GF-D8 (cell line): ENCODE measurements at places on chromosomes 3 and 15.

DNA sequence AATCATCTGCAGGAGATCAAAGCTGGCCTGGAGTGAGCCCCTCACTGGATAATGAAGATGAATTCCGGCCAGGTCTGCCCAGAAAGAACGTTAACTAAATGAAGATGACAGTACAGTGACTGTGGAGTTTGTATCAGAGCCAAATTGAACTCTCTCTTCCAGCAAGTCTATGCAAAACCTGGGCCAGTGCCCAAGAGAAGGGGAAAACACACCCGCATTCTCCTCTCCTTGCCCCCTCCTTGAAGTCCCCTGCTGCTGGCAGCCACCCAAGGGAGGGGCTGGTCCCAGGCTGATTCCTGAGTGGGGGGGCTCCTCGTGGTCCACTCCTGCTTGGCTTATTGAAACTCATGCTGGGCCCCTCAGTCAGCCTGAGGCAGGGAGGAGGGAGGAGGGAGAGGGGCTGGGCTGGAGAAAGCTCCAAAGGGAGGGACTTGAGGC is 155.7 kb downstream of the RAB11A start:
- DNase-seq, result no peak

DNA sequence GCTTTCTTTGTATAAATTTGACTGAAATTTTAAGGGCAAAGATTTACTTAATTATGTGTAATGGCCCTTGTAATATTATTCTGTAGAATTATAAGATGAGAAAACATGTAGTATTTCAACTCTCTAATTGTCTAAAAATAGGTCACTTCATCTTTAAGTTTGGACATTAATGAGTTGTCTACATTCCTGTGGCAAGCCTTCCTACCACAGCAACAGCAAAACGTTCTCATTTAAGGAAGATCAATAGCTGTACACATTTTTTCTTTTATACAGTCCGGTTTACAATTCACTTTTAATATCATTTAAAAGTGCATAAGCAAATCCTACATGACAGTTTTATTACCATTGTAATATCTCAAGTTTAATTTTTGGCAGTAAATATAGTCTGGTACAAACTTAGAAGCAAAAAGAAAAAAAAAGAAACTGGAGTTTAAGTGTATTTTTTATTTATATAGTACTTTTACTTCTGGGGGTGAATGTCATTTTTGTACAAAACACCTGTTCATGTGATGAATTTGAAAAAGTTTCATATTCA is 501.8 kb downstream of the ZPLD1 start:
- no peak for DNase-seq

- no peak for DNase-seq
Measured at GRCh38 chr3:102225407-102226132, 209.2 kb upstream of the ZPLD1 start.

DNA sequence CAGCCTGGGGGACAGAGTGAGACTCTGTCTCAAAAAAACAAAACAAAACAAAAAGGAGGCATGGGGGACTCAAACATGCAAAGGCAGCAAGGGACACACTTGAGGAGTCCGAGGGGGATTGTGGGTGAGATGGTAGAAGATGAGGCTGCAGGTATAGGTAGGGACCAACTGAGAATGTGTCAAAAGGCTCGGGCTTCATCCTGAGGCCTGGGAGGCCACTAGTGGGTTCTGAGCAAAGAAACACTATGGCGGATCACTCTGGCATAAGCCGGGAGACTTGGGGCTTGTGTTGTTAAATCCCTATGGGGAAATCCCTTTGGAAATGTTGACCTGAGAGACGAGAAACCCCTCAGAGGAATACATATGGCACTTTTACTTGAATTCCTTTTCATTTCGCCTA is 21.2 kb downstream of the ZNF710 start:
- no peak for DNase-seq

- no peak for DNase-seq
Measured at GRCh38 chr15:75662823-75663519, 15.3 kb downstream of the SNX33 start.

DNA sequence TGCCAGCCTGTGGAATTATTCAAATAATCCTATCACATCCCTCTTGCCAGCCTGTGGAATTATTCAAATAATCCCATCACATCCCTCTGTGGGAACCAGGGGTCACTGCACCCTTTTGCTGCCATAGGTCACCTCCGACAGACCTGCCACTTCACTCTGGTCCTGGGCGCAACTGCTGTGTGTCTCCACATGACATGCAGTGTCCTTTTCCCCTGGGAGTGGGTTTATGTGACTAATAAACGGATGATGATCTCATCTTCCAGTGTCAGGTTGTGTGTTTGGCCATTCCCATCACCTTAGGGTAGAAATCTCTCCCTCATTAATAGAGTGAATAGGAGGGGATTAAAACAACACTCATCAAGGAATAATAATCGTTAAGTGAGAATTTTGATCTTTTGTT is 603.6 kb upstream of the NR2F2 start:
- DNase-seq, result no peak

GRCh38 chr3:82509106-82509842 is 747.8 kb upstream of the GBE1 start:
- DNase-seq, result no peak

DNA sequence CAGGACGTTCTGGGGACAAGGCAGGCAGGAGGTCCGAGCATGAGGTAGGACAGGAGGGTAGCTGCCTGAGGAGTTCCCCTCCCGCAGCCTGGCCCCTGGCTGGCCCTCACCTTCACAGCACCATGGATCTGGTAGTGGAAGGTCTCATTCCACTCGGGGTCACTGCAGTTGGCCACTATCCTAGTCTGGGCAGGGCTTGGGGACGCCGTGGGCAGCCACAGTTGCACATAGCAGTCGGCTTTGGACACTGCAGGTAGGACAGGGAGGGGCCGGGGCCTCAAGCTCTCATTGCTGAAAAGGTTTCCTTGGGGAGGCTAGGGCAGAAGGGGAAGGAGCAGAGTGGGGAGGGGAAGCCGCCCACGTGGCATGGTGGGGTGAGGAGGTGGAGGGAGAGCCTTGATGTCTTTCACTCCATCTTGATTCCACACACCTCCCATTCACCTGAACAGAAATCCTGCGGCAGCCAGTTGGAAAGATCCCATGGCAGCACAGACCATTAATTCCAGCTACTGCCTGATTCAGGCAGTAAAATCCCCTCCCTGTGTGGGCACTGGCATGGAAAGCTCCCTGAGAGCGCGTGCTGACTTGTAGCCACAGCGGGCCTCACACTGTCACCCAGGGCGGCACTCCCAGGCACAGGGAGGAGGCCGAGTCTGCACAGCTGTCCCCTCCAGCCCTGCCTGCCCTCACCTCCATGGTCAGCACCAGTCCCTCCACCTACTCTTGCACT is 2.1 kb downstream of the PLA2G4F start:
- no peak for DNase-seq

- DNase-seq, result no peak
Measured at GRCh38 chr15:58532126-58532525, 100.3 kb downstream of the LIPC start.

- no peak for DNase-seq
Measured at GRCh38 chr3:15822281-15822680, 24.5 kb upstream of the ANKRD28 start.

GRCh38 chr15:73867426-73867825 is 5.9 kb upstream of the TBC1D21 start:
- DNase-seq, result no peak

DNA sequence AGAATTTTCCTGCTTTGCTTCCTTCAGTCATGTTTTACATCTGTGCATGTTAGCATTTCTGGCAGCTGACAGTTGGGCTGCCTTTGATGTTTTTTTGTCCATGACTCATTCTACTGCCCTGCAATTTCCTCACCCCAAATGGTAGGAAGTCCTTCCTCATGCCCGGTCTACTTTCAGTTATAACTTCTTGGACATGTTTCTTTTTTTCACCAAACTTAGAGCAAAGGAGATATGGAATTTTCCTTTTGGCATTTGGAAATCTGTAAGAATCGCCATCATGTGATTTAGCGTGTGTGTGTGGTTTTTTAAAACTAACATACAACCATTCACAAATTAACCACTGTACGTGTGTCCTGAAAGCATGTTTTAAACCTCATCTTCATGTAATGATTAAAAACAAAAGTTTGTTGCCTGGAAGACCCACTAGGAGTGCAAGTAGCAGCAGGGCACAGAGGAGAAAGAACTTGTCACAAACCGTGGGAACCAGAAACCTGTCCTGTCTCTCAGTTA is 430.7 kb upstream of the CFAP20DC start:
- no peak for DNase-seq

DNA sequence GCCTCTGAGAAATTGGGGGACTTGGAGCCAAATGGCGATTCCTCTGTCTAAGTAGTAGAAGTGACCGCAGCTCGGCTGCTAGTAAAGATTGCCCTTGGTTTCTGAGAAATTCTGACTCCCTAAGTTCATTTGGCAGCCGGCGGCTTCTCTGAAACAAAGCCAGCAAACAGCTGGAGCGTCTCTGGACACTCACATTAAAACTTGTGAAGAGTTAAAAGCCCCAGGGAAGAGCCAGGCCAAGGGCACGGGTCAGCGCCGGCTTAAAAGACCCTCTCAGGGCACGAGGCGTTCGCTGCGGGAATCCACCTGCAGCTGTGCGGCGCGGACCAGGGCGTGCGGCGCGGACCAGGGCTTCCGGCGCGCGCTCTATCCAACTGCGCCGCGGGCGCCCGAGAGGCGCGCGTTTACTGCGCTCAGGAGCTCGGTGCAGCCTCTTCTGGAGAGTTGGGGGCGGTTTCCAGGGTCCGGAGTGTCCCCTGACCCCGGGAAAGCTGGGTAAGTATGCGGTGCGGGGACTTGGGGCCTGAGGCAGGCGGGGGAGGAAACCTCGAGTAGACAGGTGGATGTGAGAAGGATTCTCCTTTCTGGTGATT is at the start of gene COL6A5:
Gene COL6A5, plus strand, starts transcription at position 186 of the 593 bp plus-strand sequence. CDS start 27,967 bp downstream, outside the sequence.
- DNase-seq, result peak; percentile 12

GRCh38 chr15:78904599-78905358 is 32.1 kb downstream of the MORF4L1 start:
- no peak for DNase-seq

GRCh38 chr3:196569003-196569516 is 600 bp downstream of the FBXO45 start:
- no peak for DNase-seq

DNA sequence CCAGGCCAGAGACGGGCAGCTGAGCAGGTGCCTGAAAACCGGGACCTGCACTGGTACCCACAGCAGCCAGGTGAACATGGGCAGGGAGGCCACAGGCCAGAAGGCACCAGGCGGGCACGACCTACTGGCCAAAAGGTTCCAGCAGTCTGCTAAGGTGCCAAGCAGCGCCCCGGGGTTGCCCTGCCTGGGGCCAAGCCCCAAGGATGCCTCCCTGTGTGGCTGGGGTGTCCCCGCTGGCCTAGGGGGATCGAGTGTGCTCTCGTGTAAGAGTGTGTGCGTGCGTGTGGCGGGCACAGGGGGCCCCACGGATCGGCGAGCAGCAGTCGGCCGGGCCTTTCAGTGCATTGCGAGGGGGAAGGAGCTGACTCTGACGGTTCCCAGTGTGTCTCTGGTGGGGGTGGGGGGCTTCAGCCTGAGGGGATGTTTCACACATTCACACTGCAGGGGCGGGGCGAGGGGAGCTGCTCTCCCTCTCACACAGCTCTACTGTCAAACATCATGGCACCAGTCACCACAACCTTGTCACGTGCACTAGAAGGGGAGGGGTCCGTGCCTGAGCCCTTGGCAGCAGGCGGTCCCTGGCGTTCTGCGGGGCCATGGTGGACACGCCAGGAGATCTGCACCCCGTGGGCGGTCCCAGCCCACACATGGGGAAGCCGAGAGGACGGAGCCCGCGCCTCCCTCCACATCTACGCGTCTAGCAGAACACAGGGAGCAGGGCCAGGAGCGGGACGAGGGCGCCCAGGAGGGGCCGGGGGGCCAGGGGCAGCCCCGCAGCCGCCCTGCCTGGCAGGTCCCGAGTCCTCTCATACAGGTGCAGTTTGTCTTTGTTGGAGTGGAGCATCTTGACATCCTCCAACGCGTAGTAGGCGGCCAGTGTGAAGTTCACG is 44.5 kb downstream of the RGMA start:
- no peak for DNase-seq

GRCh38 chr15:62896969-62897486 is 145.5 kb upstream of the TPM1 start:
- DNase-seq, result no peak

- no peak for DNase-seq
Measured at GRCh38 chr3:33211444-33211843, 7.2 kb downstream of the SUSD5 start.

DNA sequence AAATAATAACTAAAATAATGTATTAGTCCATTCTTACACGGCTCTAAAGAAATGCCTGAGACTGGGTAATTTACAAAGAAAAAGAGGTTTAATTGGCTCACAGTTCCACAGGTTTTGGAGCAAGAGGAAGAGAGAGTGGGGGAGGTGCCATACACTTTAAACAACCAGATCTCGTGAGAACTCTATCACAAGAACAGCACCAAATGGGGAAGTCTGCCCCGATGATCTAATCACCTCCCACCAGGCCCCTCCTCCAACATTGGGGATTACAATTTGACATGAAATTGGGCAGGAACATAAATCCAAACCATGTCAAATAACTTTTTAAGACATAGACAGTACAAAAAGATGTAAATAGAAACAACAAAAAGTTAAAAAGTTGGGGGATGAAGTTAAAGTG is 63.2 kb downstream of the ILDR1 start:
- DNase-seq, result no peak

DNA sequence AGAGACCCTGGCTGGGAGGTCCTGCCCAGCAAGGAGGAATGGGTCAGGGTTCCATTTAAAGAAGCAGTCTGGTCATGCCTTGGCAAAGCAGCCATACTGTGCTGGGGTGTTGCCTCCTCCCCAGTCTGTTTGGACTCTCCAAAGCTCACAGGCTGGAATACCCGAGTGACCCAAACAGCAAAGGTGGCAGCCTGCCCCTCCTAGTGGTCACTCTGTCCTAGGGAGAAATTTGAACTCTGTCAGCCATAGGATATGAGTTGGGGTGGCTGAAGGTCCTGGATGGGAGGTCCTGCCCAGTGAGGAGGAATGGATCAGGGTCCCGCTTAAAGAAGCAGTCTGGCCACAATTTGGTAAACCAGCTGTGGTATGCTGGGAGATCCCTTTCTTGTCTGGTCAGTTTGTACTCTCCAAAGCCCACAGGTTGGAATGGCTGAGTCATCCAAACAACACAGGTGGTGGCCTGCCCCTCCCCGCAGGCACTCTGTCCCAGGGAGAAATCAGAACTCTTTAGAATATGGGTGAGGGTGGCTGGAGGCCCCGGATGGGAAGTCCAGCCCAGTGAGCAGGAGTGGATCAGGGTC is 45.0 kb downstream of the CCR1 start:
- DNase-seq, result no peak

- no peak for DNase-seq
Measured at GRCh38 chr3:10259798-10260197, 11.5 kb downstream of the TATDN2 start.

GRCh38 chr15:83659417-83659812 is 5.5 kb downstream of the ADAMTSL3 start:
- DNase-seq, result no peak

- DNase-seq, result no peak
Measured at GRCh38 chr3:178146406-178146831, 389.8 kb upstream of the KCNMB2 start.
